ENCODE measurements at places on chromosomes 6 and 20.

DNA sequence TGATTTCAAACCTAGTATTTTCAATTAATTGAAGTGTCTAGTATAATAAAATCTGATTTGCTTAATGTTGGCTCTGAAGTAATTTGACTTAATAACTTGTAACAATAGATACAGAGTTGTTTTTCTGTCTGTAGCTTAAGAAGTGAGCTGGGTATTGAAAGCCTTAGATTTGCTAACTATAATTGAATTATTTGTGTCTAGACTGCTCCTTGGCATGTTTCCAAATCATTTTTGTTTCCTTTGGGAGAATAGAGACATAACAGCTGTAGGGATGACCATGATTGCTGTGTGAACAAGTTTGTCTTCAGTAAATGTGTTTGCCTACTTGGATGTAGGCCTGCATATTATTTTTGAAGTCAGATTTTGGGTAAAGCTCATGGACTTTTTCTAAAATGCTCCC, 115.4 kb downstream of the SCAF8 start:
- peak; percentile 59 for DNase-seq

GRCh38 chr6:35492974-35493284, 4.0 kb downstream of the TEAD3 start:
- no peak for DNase-seq

DNA sequence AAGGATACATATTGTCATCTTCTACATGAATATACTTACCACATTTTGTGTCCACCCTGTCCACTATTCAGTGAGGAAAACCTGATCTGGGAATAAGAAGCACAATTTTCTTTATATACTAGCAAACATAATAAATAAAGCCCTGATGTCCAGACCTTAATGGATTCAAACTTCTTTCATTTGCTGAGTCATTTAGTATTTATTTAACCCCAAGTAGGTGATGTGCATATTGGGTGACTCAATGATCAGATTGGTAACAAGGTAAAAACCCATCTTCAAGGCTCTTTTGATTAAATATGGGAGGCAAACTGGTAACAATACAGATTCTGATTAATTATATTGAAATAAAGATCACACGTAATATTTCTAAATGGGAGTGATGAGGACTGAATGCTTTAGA, 1159.8 kb upstream of the EYS start:
- DNase-seq = no peak

DNA sequence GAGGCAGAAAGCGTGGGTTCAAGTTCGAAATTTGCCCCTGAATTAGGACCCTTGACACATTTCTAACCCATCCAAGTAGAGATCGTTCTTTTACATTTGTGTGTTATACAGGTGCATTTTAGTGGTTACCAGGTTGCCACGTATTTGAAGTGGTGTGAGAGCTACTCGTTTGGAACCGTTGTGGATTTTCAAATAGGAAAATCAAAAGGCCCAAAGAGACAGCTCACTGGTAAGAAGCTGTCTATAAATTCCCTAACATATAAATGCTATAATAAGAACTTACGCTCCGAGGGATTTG, 1.6 kb upstream of the REV3L start:
- DNase-seq = no peak

- DNase-seq = no peak
Measured at GRCh38 chr6:91428296-91428695, 841.4 kb upstream of the MAP3K7 start.

GRCh38 chr6:20817806-20818320, 283.6 kb downstream of the CDKAL1 start:
- DNase-seq = no peak

- no peak for DNase-seq
Measured at GRCh38 chr6:111870051-111870741, 3.1 kb downstream of the FYN start.

DNA sequence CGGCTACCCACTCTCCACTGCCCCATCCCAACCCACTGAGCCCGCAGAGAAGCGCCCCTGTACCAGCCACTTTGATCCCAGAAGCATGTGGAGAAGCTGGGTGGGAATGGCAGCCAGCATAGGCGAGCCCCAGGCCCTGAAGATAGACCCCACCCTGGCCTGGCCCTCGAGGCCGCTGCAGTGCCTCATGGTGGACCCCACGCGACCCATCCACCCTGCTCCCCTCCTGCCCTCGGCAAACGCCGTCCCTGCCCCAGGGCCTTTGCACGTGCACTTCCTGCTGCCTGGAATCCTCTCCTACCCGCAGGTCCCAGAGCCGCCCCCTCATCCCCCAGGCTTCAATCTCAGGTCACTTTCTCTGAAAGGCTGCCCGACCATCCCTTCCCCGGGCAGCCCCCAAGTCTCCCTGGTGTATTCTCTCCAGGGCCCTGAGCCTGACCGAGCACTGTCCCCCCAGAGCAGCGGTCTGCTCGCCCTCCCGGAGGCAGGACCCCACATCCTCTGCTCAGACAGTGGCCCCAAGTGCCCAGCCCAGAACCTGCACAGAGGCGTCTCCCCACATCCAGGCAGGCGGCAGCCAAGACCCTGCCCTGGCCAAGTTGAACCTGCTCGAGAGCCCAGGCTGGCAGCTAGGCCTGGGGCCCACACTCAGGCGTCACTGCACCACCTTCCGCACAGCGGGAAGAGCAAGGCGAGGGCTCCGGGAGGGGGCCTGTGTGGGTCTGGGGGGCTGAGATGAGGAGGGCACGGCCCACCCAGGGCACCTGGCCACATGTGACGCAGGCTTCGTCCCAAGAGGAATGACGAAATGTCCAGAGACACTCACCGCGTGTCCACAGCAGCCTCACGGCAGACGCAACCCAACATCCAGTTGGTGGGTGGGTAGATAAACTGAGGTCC, 14.0 kb downstream of the KCNQ2 start:
- no peak for DNase-seq

- DNase-seq = no peak
Measured at GRCh38 chr6:44179072-44179536, 20.5 kb downstream of the CAPN11 start.

DNA sequence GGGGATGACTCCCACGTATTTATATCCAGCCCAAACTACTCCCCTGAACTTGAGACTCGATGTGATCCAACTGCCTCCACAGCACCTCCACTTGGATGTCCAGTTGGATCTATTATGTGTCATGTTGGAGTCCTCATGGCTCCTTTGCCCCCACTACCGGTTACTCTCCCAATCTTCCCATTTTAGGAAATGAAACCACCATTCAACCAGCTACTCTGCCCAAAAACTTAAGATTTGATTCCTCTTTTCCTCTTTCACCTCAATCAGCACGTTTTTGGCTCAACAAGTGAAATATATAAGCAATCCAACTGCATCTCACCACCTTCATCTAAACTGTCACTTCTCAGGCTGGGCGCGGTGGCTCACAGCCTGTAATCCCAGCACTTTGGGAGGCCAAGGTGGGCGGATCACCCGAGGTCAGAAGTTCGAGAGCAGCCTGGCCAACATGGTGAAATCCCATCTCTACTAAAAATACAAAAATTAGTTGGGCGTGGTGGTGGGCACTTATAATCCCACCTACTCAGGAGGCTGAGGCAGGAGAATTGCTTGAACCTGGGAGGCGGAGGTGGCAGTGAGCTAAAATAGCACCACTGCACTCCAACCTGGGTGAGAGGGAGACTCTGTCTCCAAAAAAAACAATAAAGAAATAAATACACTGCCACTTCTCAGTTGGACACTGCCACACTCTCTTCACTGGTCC, 3.4 kb downstream of the AHCY start:
- no peak for DNase-seq

- peak; percentile 79 for DNase-seq
Measured at GRCh38 chr6:4973982-4974745, 29.7 kb downstream of the RPP40 start.

DNA sequence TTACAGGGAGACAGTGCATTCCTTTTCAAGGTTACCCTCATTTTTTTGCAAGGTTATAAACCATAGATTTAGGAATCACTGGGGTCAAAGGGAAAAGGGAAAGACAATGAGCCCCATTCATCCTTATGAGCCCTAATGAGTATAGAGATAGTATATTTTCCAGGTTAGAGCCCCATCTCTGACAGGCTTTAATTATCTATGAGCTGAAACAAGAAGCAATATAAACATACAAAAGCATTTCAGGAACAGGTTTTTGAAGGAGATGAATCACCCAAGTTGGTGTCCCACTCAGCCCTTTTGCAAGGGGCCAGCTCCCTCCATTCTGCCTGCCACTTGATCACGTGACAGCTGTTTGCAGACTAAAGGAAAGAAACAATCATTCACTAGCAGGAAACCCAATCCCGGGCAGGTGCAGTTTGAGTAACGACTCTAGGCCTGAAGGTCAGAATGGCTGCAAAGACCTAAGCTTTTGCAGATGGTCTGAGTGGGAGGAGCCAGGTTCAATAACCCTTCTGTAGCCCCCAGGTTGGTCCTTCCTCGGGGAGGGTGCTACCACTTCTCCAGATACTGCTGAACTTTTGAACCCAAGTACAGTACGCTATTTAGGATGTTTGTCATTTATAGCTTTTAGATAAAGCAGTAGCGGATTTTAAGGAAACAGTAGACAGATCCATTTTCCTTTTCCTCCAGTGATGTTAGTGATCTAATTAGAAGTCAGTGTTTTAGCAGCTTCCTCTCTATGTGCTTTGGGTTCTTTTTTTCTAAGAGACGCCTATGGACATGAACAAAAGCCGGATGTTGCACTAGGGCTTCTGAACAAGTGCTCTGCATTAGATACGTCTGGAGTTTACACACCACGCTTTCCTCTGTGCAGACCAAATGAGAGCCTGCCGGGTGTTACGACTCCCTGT, 253.2 kb downstream of the SOX4 start:
- peak; percentile 80 for DNase-seq

DNA sequence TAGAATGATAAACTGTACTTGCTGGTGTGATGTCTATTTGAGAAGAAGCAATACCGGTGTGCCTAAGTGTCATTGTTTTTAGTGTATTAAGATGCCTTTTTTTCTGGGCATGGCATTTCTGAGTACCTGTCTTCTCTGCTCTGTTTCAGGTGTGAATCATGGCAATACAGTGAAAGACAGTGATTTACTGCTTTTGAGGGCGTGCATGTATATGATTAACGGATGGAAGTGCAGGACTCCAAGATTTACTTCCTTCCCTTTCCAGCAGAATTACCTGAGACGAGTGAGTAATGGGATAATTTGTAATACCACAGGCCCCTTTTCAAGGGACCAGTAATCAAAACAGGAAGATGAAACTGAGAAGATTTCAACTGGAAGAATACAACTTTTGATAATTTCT, 315.8 kb downstream of the SOX4 start:
- DNase-seq = no peak

- no peak for DNase-seq
Measured at GRCh38 chr20:52619101-52619500, 353.1 kb upstream of the TSHZ2 start.

DNA sequence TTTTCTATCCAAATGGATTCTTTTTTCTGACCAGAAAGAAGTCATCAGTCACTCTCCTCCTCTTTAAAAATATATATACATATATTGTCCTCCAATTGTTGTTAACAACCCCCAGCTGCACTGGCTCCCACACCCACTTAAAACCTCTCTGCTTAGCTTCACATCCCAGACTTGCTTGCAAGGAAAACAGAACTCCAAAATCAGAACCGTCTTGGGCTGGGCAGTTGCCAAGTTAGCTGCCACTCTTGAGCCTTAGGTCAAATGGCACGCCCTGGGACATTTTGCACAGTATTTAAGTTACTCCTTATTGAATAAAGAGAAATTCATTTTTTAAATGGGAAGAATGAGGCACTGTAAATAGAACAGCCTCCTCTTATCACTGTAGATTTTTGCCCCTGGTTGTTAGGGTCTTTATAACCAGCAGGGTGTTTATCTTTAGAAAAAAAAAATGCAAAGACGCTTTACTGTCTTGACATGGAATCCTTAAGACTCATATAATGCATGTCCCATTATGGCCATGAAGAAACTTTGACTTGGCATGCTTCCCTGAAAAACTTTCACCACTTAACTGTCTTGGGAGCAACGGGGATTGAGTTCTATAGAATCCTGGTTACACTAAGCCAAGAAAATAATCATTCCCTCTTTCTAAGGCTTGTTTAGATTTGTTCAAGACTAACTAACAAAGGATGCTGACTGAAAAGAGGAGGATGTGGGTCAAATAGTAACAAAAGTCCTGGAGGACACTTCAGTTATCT, 204.5 kb downstream of the ISM1 start:
- DNase-seq = no peak

GRCh38 chr6:135686784-135687301, 164.7 kb upstream of the PDE7B start:
- no peak for DNase-seq

- no peak for DNase-seq
Measured at GRCh38 chr6:169851641-169852503, 100.5 kb downstream of the ERMARD start.

GRCh38 chr20:47262365-47263013, 94.0 kb downstream of the ZMYND8 start:
- DNase-seq = no peak

GRCh38 chr6:31478186-31478950, 19.6 kb upstream of the MICB start:
- no peak for DNase-seq

DNA sequence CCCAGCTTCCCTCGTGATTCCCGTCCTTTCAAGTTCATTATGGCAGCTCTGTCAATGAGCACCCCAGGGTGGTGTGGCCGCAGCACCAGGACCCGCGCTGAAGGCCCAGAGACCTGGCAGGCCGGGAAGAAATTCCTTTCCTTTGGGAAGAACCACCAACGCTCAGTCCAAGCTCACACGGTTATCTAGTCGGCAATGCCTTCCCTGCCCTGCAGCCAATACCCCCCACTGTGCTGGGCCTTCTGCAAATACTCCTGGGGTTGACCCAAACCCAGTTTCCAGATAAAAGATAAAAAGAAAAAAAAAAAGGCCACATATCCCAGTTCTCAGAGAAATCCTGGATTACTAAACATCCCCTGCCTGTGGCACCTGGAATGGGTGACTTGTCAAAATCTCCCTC, 28.7 kb downstream of the PXDC1 start:
- no peak for DNase-seq

- DNase-seq = no peak
Measured at GRCh38 chr20:32436968-32437367, 78.8 kb downstream of the ASXL1 start.

GRCh38 chr6:170296746-170297575, 6.1 kb upstream of the DLL1 start:
- DNase-seq = no peak

DNA sequence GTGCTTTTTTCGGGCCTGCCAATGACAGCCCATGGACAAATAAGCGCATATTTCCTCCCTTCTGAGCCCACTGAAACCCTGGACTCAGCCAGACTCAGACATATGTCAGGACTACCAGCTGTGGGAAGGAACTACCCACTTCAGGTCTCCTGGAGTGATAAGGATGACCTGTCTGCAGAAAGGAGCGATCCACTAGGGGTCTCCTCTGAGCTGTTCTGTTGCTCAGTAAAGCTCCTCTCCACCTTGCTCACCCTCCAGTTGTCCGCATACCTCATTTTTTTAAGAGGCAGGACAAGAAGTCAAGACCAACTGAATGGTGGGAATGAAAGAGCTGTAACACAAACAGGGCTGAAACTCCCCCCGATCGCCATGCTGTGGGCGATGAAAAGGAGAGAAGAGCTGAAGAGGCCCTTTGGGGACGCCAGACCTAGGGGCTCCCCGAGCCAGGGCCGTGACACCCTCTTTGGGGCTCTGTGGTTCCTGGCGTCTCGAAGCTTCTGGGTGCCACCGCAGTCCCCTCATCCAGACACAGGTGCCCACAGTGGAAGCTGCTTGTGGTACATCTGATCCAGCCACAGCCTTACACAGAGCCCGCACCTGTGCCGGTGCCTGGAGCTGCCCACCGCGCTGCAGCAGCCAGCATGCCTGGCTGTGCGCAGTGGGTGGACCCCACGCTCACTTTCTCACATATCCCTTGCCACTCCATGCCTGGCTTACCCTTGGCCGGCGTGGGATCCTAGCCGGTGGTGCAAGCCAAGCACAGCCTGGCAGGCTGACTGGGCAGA, 68.8 kb downstream of the EYS start:
- no peak for DNase-seq

Measured in COR-L47 (cell line).